ENCODE measurements at places on chromosomes 16 and 17. TPM values are rescaled to one million over a fixed set of nuclear protein-coding genes. Genes with fewer than 3 reads are reported as not detected.

- no peak for DNase-seq
These were observed 599 bp downstream of the TOP3A start for GRCh38 chr17:18314059-18314730.

SYCE1L gene
- 2.1 TPM for total RNA-seq

CBX2 gene
- total RNA-seq = 2.8 TPM

GRCh38 chr16:75576384-75576811 lies 10.2 kb downstream of the GABARAPL2 start:
- DNase-seq = no peak

DNA sequence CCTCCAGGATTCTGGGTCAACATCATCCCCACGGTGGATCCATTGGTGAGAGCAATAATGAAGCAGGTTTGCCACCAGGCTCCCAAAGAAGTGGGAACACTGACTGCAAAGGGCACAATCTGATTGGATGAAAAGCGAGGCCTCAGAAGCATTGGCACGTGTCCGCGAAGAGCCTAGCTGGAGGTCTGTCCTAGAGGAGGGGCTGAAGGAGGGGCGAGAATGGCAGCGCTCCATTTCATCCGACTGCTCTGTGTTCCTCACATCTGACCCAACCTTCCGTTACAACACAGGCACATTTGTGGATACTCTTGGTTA lies 79.9 kb downstream of the MRC2 start:
- DNase-seq = peak; percentile 49
